Stimulated activated CD8-positive, alpha-beta memory T cell treated with anti-CD3 and anti-CD28 coated beads, Interleukin-7, amount 100 ng/mL, for 1 hour (primary cell): ENCODE measurements at places on chromosomes 7 and 10.

DNA sequence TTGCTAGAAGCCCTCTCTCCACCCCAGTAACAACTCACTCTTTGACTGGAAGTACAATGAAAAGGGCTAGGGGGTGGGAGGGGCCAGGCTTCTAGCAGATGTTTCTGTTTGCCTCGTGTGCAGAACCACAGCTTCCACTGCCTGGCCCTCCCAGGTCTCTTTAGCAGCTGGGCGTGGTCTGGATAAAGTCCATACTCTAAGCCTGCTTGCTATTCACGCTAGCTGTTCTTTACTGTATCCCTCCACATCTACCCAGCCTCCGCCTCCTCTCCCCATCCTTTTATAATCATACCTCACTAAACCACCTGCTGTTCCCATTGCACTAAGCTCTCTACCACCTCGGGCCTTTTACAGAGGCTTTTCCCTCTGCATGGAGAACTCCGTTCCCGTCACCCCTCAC, 288.8 kb downstream of the CAMK1D start:
- DNase-seq = no peak

DNA sequence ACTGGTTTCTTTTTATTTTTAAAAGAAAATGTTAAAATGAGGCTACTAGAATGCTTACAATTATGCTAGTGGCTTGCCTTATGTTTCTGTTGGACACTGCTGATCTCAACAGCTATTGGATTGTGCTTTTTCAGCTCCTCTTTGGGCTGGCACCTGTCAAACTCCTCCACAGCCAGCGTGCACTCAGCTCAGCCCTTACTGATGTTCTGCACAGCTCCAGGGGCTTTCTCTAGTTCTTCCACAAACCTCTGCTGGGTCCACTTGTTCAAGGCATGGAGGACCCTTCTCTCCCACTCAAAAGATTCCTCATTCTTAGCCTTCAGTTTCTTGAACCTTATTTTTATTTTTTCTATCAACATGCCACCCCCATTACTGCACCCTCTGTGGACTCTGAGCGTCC, 96.0 kb downstream of the VIPR2 start:
- DNase-seq = no peak

DNA sequence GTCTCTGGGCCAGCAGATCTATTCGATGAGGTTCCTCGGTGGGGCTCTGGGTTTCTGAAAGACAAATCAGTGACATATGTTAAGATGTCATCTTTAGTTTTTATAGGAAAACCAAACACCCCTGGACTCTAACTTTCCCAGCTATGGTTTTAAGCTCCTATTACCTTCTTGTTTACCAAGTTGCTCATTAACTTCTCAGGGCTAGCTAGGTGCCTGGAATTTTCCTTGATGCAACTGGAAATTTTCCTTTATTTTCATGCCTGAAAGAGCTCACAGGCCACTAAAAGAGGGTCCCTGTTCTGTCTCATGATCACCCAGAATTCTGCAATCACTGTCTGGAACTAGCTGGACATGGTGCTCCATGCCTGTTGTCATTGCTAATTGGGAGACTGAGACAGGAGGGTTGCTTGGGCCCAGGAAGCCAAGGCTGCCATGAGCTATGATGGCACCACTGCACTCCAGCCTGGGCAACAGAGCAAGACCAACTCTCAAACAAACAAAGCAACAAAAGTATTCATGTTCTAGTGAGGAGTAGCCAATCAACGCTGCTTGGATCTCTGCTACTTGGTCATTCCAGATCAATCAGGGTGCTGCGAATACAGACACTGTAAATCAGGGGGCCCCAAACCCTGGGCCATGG, 1173.5 kb upstream of the AUTS2 start:
- no peak for DNase-seq

DNA sequence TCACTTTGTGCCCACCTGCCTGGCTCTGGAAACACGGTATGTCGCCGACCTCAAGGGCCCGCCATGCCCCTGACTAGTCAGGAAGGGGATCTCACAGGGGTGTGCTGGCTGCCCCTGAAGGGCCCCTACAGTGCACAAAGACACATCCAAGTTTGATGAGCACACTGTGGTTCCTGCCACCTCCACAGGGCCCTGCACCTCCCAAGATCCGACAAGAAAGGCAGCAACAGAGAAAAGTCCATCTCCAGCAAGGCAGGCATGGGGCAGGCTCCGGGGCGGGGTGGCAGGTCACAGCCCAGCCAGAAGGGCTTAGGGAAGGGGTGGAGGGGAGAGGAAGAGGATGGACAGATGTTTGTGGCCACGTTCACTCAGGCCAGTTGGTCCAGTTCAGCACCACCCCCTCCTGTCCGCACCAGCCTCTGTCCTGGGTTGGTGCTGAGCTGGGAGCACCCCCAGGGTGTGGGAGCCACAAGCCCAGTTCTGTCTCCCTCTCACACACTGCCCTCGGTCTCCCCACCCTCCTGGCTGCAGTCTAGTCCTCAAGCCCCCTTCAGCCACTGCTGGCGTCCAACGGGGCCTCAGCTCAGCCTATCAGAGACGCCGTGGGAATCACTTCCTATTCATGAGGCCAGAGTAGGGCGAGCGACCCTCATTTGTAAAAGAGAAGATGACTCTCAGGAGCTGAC, 11.5 kb downstream of the DRGX start:
- no peak for DNase-seq

DNA sequence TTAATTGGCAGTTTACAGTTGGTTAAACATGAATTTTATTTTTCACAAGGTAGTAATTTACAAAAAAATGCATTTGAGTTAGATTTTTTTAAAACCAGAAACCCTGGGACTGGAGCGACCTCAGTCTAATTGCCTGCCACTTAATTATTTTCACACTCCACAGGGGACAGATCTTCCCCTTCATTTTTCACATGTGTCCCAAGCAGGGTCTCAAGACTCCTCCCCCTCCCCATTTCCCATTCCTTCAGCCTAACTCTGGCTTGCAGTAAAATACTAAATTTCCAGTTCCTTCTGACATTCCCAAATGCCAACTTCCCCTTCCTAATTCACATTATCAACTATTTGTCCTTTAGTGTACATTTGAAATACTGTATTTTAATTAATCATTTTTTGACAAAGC, 948 bp downstream of the ZNF138 start:
- no peak for DNase-seq

- no peak for DNase-seq
Observed at GRCh38 chr10:101682172-101682825, 12.7 kb downstream of the FBXW4 start.
